Mucosa of gallbladder (tissue), 1 donor: ENCODE measurements at places on chromosomes 7 and 10. TPM values are rescaled to one million over a fixed set of nuclear protein-coding genes. Genes with fewer than 3 reads are reported as not detected.

Gene GDF2
- not detected for total RNA-seq

Gene BTBD16
- 1.2 TPM for total RNA-seq

GRCh38 chr7:47420122-47420780, 161.7 kb downstream of the TNS3 start:
- DNase-seq = no peak

GRCh38 chr10:11063856-11064255, 46.2 kb downstream of the CELF2 start:
- no peak for DNase-seq

DNA sequence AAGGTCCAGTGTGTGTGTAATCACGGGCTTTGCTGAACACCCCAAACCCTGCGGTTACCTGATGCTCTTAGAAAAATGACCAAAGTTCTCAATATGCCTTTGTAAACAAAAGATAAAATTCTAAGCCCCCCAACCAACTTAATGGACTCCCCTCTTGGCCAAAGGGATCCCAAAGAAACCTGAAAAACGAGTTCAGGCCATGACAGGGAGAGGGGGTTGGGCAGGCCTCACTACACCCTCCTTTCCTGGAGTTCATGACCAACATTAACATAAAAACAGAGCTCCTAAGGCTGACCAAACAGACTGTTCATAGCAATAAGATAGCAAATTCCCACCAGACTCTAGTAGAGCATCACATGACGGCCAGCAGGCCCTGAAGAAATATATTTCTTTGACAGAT, 3.0 kb upstream of the VIPR2 start:
- no peak for DNase-seq

DNA sequence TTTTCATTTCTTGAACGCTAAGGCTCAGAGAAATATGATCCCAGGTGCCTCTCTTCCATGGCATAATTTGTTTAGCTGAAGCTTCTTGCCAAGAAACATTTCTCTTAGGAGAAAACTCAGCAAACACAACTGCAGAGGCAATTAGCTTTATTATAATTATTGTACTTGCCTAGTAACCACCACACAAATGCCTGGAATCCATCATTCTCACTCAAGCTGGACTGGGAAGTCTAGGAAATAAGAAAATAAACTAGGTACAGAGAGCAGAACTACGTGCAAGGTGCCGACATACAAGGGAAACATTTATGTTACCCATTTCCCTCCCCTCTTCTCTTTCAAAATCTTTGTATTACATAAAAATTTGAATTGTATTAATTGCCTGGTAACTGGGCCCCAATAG, 15.1 kb downstream of the SLC35B4 start:
- DNase-seq = no peak

- peak; percentile 33 for DNase-seq
Measured at GRCh38 chr7:102152672-102153598, 133.7 kb upstream of the SH2B2 start.

GRCh38 chr7:122584676-122585251, 114.2 kb downstream of the RNF133 start:
- no peak for DNase-seq

DNA sequence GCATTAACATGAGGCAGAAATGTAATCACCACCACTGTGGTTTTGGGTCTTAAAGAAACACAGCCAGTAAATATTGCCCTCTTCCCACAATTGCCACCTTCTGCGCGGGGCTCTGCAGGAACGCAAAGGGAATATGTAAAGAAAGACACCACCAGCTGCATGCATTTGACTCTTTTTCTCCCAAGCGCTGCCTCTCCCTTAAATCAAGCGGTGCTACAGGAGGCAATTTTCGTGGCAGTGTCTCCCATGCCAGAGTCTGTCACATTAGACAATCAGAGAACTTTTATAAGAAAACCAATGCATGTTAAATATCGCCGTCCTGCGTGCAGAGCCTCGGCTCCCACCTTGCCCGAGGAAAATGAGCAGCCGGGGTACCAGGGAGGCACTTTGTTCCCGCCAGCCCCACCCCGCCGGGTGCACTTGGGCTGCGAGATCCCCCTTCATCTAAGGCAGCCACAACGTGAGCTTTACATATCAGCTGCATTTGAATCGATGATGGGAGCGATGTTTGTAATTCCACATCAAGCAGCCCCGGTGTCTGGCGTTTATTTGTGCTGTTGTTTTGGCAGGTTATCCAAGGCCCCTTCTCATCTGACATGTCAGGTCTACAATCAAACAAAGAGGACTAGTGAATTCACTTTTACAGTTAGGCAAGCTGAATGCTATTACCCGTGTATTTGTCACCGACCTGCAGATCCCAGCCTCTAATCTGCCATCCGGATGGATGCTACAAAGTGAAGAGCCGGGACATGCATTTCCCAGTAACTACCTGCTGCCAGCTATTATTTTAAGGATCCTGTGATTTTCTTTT, 72.3 kb upstream of the MGMT start:
- DNase-seq = no peak
